ENCODE measurements at places on chromosomes 2 and 18. TPM values are rescaled to one million over a fixed set of nuclear protein-coding genes. Genes with fewer than 3 reads are reported as not detected.

The PAX8 gene
- total RNA-seq, result 0.58 TPM

GRCh38 chr18:47204908-47205522 is 28.9 kb upstream of the IER3IP1 start:
- no peaks in the 10 kb centered on the region for H3K4me1 ChIP-seq
- no peaks in the 10 kb centered on the region for H3K36me3 ChIP-seq
- no peaks in the 10 kb centered on the region for H3K27me3 ChIP-seq
- H3K4me3 ChIP-seq, result no peak overlapping the region
- DNase-seq, result no peak

DNA sequence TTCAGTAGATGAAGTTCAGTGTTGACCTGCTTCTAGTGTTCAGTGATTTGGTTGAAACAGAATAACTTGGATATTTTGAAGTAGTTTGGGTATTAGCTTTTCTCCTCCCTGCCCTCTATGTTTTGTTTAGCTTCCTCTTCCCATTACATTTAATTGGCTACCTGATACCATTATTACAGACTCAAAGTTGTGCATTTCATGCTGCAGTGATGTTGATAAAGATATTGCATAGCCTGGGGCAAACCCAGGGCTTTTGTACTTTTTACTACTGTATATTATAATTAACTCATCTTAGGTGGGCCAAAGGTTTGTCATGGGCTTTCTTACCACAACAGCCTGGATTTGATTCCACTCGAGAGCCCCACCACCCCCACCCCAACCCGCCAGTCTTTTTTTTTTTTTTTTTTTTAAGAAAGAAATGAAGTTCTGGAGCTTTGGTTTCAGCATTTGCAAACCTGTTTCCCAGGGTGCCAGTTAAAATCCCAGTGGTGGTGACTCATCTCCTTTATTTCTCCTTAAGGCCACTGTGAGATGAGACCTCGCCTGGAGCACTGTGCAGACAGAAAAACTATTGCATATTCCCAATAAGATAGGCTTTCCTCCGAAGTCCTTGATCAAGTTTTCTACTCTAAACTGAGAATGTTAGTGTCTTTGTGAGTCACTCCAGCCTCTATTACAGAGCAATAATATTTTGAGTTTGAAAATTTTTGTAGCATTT is 393.7 kb upstream of the FANCL start:
- no peaks in the 10 kb centered on the region for H3K4me1 ChIP-seq
- no peak overlapping the region for H3K4me3 ChIP-seq
- H3K27me3 ChIP-seq, result no peaks in the 10 kb centered on the region
- no peak overlapping the region for H3K27ac ChIP-seq

- DNase-seq, result no peak
- peaks cover 40% of the 10 kb centered on the region for H3K4me1 ChIP-seq
- H3K27me3 ChIP-seq, result no peaks in the 10 kb centered on the region
Observed at GRCh38 chr2:73981081-73982001, 3.4 kb upstream of the TET3 start.

GRCh38 chr2:234454433-234454832 is 42.4 kb downstream of the ARL4C start:
- DNase-seq, result no peak
- no peak overlapping the region for H3K4me3 ChIP-seq
- no peaks in the 10 kb centered on the region for H3K27me3 ChIP-seq
- H3K4me1 ChIP-seq, result no peaks in the 10 kb centered on the region

Data from esophagus muscularis mucosa (tissue), 4 donors.